Testis (tissue), 5 donors: ENCODE measurements at places on chromosomes 5 and 9. TPM values are rescaled to one million over a fixed set of nuclear protein-coding genes. Genes with fewer than 3 reads are reported as not detected.

The CCDC180 gene
- 66.1 TPM for total RNA-seq

The MOCS2 gene
- 45.6 TPM for total RNA-seq

The SLC25A2 gene
- total RNA-seq = 4.0 TPM

The SLCO6A1 gene
- 30.1 TPM for total RNA-seq

The KCNIP1 gene
- total RNA-seq = 13.4 TPM

The RABEPK gene
- 20.2 TPM for total RNA-seq

The CDC37L1 gene
- 31.2 TPM for total RNA-seq

The TXNDC8 gene
- total RNA-seq = 3.5 TPM

The SUSD3 gene
- total RNA-seq = 282 TPM

The TBC1D2 gene
- total RNA-seq = 8.5 TPM

The GRPEL2 gene
- total RNA-seq = 13.3 TPM

The RANBP3L gene
- 19.9 TPM for total RNA-seq

The CTSL gene
- total RNA-seq = 105 TPM

The PFN3 gene
- total RNA-seq = 27.5 TPM
